ENCODE measurements at places on chromosomes 6 and 20.

GRCh38 chr20:9088556-9088955, 19.7 kb downstream of the PLCB4 start:
- DNase-seq: no peak

- DNase-seq: no peak
These were observed 1025.0 kb upstream of the GJE1 start for GRCh38 chr6:141107591-141108160.

DNA sequence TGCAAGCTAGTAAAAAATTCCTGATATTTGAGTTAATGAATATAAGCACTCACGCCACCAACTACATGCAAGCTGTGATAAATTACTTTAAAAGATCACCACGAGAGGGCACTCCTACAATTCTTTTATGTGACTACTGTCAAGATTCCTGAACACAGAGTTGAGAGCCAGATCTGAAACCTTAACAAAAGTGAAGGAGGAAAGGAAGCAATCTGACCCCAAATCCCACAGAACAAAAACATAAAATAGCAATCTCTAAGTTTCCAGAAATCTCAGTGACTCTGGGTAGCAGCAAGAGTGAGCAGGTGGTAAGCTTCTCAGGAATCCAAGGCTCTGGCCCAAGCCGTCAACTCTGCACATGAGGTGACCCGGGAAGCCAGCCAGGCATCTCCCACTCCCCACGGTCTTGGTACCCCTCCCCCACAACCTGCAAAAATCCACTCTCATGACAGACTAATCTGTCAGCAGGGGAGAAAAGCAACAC, 55.1 kb downstream of the STAU1 start:
- no peak for DNase-seq

GRCh38 chr6:104201557-104201956, 658.2 kb downstream of the HACE1 start:
- no peak for DNase-seq

Data from activated CD4-positive, alpha-beta T cell treated with anti-CD3 and anti-CD28 coated beads, Interleukin-2, amount 50 U/mL, for 1 hour (primary cell).